ENCODE measurements at places on chromosomes 1 and 21.

DNA sequence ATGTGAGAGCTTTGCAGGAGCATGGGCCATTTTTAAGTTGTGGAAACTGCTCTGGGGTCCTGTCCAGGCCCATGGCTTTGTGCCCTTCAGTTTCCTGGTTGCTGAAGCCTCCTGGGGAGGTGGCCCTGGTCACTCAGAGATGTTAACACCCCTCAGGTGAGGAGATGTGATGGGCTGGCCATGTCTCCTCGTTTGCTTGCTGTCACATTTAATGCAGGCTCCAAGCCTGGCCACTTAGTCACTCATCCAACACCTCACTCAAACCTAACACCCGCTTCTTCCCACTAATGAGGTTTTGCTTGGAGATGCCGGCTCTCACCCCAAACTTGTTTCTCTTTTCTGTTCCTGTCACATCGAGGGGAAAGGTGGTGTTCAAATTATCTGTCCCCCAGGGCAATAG, 192.7 kb downstream of the PTPRU start:
- DNase-seq: no peak

GRCh38 chr1:44584167-44584566, 90.1 kb downstream of the TMEM53 start:
- DNase-seq: no peak

GRCh38 chr1:199733125-199733524, 294.4 kb upstream of the NR5A2 start:
- no peak for DNase-seq

DNA sequence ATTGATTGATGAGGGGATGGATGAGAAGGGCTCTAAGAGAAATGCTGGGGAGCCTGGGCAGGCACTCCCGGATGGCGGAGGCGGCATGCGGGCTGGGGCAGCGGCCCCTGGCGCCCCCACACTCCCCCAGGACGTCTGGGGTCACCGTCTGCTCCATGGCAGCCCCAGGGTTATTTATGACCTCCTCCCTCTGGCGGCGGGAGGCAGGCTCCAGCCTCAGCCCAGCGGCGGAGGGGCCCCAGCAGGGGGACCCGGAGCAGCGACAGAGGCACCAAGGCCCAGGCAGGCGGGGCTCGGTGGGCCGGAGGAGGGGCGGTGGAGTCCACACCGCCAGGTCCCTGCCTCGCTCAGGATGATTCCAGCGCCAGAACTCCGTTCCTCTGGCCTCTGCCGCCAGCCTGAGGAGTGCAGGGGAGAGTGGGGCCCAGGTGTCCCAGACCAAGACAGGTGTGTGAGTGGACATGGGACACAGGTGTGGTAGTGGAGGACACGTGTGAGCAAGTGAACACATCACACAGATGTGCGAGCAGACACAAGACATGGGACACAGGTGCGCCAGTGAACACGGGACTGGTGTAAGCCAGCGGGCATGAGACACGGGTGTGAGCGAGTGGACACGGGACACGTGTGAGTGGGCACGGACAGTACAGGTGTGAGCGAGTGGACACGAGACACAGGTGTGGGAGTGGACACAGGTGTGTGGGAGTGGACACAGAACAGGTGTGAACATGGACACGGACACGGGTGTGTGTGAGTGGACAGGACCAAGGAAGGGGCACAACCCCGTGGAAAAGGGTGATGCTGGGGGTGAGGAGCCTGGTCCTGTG, 2.5 kb upstream of the SAMD11 start:
- no peak for DNase-seq

- no peak for DNase-seq
Observed at GRCh38 chr1:27597516-27598294, 6.2 kb downstream of the AHDC1 start.

- DNase-seq: no peak
Observed at GRCh38 chr1:4674117-4674516, 19.7 kb downstream of the AJAP1 start.

DNA sequence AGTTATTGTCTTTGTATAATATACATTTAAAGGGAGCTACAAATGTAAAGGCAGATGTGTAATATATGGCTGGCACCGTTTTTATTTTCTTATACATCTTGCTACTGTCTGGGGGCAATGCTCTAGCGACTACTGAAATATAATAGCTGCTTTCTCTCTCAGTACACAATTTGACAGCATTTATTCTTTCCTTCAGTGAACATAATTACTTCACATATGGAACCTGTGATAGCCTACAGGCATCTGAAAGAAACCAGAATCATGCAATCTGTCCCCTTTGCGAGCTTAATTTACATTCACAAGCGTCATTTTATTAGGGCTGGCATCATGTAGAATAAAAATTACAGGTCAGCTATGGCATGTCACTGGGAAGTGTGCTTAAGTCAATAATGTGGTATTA, 557.5 kb upstream of the PTBP2 start:
- DNase-seq: no peak

GRCh38 chr21:16406355-16406754, 676.6 kb downstream of the USP25 start:
- DNase-seq: no peak

GRCh38 chr1:234781241-234782065, 171.5 kb upstream of the IRF2BP2 start:
- no peak for DNase-seq

DNA sequence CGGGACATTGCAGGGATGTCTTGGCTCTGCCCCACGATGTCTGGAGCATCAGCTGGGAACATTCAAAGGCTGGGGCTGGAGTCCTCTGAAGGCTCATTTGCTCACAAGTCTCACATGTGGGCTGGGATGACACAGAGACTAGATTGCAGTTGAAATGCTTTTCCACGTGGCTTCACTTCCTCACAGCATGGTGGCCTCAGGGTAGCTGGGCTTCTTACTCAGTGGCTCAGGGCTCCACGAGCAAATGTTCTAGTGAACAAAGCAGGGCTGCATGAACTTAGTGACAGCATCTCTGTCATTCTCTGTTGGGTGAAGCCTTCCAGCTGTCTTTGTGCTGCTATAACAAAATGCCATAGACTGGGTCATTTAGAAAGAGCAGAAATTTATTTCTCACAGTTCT, 247.0 kb upstream of the POU3F1 start:
- DNase-seq: no peak

- DNase-seq: peak; percentile 65
Observed at GRCh38 chr1:26788836-26789611, 1.3 kb downstream of the PIGV start.

- DNase-seq: no peak
Observed at GRCh38 chr1:55244476-55245099, 29.4 kb upstream of the USP24 start.

- DNase-seq: no peak
Observed at GRCh38 chr21:45990049-45990711, 8.6 kb downstream of the COL6A1 start.

DNA sequence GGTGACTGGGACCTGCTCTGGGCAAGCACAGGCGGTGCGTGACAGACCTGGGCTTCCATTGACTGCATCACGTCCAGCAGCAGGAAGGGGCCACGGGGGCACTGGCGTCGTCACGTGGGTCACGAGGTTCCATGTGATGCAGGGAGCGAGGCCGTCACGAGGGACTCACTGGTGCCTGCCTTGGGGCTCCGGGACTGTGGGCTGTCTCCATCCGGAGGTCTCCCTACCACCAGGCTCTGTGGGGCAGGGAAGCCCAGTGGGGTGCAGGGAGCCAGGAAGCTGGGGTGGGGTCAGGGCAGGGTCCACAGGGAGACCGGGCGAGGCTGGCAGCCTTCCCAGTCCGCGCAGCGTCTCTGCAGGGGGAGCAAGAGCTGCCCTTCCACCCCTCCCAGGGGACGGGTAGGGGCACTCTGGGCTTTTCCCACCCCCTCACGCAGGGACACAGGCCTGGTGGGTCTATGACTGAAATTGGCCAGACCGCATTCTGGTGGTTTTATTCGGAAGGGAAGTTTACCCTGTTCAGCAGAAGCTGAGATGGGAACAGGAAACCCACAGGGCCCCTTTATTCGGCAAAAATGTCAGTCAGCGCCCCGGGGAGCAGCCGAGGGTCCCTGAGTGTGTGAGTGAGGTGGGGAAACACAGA, 416 bp upstream of the TNFRSF14 start:
- DNase-seq: peak; percentile 76

DNA sequence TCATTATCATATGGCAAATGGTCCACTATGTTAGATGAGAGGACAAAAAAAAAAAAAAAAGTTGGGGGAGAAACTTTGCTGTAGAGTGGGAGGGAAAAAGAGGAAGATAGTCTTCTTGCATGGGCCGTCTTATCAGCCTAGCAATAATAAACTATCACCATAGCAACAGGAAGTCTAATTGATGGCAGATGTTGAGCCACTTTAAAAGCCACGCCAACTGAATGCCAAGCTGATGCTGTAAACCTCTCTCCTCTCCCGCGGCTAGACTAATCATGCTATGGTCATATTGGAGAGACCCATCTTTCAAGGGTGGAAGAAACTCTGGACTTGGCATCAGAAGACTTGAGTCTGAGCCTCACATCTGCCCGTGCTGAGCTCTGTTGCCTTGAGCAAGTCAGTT, 122.2 kb upstream of the HOOK1 start:
- DNase-seq: no peak

DNA sequence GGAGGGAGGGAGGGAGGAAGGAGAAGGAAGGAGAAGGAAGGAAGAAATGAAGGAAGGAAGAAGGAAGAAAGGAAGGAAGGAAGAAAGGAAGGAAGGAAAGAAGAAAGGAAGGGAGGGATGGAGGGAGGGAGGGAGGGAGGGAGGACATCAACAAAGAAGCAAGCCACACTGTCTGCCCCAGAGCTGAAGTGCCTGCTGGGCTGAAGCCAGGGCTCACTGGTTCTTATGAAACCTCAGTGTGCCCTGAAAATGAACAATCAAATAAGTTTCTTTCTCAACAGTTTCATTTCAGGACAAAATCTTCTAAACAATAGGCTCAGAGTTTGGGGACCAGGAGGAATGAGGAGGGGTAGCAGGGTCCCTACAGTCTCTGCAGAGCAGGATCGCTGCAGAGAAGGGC, 21.1 kb downstream of the ARHGEF19 start:
- DNase-seq: no peak

- no peak for DNase-seq
Observed at GRCh38 chr1:167185062-167185461, 35.6 kb upstream of the POU2F1 start.

DNA sequence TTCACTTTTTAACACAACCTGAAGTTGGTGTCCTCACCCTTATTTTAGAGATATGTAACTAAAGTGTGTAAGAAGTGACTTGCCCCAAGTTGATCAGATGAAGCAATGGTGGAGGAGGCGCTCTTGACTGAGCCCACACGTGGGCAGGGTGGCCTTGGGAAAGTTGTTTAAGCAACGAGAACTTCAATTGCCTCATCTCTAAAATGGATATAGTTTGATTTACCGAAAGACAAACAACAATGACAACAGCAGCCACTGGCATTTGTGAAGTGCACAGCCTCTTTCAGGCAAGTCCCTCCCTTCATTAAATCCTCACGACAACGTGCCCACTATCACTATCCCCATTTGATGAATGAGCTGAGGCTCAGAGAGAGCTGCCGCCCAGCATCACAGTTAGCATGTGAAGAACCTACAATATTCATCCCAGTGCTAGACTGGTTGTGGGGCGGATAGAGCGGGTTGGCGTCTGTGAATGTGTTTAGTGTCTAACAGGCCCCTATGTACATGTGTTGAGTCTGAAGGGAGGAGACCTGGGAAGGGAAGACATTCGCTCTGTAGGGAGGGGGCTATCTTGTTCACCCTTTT, 3.0 kb downstream of the IL22RA1 start:
- no peak for DNase-seq

DNA sequence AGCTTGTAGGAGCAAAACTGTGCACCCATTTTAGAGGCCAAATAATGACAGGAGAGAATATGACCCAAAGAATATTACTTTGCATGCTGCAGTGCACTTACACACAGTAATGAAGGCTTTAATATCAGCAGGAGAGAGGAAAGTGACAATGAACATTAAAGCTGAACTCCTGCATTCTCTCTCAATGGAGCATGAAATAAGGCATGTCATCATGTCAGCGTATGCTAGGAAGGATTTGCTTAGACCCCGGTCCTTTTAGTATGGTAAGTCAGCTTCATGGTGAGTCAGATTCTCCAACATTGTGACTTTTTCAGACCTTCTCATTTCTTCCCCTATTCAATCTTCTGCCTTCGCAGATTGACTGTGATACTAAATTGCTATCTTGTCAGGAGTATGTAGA, 210.7 kb upstream of the TMPRSS15 start:
- DNase-seq: no peak

DNA sequence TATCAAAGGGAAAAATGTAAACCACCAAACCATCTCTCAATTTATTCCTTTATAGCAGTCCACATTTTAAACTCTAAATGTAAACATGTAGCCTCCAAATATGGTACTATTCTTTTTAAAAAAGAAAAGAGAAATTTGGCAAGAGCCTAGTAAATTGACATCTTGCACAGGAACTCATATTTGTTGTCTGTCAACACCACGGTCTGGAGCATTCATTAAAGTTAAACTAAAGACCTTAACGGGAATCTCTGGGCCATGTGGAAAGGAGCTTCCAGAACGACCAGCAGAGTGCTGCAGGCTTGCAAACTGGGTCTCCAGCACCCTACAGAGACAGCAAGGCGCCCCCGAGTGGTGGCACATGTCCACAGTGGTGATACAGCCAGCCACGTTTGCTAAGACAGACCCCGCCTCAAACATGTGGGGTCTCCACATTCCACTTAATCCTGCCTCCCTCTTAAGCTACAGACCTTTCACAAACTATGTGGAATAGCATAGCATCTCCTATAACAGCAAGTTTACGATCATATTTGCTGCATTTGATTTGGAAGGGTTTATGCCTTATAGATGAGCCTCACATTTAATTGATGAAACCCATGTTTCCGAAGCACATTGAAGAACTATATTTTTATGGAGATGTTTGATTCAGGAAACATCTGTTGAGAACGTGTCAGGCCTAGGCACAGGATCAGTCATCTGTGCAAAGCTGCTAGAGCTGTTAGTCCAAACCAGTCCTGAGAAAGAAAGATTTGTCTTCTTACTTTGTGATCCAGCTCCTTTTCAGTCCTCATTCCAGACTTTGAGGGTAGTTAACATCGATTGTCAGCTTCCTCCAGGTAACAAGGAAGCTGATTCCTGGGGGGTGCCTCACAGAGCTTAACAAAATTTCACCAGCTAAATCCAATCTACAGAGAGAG, 96.4 kb upstream of the BACE2 start:
- no peak for DNase-seq

DNA sequence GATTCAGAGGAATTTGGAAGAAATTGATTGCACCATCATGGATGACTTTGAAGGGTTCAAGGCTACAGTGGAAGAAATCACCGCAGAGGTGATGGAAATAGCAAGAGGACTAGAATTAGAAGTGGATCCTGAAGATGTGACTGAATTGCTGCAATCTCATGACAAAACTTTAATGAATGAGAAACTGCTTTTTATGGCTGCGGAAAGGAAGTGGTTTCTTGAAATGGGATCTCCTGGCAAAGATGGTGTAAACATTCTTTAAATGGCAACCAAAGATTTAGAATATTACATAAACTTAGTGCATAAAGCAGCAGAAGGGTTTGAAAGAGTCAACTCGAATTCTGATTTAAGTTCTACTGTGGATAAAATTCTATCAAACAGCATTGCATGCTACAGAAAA, 698.6 kb downstream of the PLA2G4A start:
- DNase-seq: no peak

- DNase-seq: no peak
Observed at GRCh38 chr1:85611425-85611824, 30.9 kb downstream of the CCN1 start.

Data from activated CD8-positive, alpha-beta memory T cell treated with anti-CD3 and anti-CD28 coated beads for 48 hours (primary cell).